ENCODE measurements at places on chromosomes 5 and 9.

DNA sequence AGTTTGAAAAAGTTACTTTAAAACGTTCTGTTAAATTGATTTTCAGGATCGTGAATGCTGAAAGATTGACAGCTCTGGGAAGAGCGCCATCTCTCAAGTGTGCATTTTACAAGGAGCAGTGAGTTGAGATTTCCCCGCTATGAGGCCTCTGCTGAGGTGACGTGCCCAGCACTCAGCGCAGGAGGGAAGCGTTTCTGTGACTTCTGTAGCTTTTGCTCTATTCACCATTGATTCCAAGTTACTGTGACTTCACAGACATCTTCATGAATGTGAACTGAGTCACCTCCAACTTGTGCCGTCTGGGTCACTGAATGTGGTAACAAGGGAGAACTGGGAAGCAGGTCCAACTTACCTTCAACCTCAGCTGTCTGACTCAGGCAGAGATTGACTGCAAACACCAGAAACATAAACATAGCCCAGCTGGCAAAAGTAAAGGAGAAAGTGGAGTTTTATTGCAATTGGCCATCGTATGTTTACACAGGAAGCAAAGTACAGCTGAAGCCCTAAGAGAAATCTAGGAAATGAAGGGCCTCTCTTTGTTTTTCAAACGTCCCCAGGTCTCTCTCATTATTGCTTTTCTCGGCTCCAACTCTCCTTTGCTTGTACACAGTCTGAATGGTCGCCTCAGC lies 428.8 kb upstream of the CLINT1 start:
- 0 out of 2 replicates have a peak, but pooled peaks cover 2% of the 10 kb centered on the region for H3K36me3 ChIP-seq
- no peaks in the 10 kb centered on the region for H3K27me3 ChIP-seq
- no peak overlapping the region for H3K27ac ChIP-seq
- H3K4me1 ChIP-seq: peaks cover 3% of the 10 kb centered on the region
- no peak for DNase-seq
- no peak overlapping the region for H3K4me3 ChIP-seq

DNA sequence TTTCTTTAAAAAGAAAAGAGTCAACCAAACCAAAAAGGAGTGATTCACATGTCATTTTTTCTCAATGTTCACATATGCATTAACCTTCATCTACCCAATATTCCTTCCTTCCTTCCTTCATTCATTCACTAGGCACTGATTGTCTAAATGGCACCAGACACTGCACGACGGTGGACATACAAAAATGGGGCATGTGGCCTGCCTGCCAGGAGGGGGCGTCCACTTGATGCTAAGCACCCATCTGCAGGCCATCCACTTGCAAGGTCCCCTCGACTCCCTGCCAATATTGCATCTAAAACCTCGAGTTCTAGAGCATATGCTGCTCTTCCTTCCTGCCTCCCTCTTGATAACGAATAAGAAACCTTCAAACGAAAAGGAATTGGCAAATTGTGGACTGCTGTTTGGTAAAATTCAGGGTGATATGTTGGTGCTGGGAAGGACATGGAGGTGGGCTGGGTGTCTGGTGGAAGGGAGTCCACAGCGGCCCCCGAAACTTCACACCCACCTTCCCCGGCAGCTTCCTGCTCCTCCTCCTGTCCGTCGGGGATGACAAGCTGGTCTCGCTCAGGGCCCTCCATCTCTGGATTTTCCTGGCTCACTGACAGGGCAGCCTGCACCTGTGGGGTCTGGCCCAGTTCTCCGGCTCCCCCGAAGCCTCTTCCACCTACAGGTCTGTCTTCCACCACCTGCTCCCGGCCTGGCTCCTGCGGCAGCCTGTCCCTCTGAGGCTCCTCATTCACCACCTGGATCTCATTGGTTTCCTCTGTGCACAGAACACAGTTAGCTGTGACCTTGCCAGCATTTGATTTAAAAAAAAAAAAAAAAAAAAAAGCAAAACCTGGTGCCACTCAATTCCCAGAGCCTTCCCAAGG lies 64.3 kb downstream of the GOLM1 start:
- no peak overlapping the region for H3K27ac ChIP-seq
- H3K36me3 ChIP-seq: peaks cover 47% of the 10 kb centered on the region
- no peak overlapping the region for H3K4me3 ChIP-seq
- peaks cover 11% of the 10 kb centered on the region for H3K4me1 ChIP-seq
- no peaks in the 10 kb centered on the region for H3K27me3 ChIP-seq

- H3K36me3 ChIP-seq: no peaks in the 10 kb centered on the region
- H3K27ac ChIP-seq: no peak overlapping the region
Measured at GRCh38 chr5:135551593-135552447, 16.1 kb upstream of the NEUROG1 start.

GRCh38 chr5:103216697-103217096 lies 41.9 kb upstream of the MACIR start:
- no peak overlapping the region for H3K4me3 ChIP-seq
- peaks cover 4% of the 10 kb centered on the region for H3K36me3 ChIP-seq
- H3K27me3 ChIP-seq: no peaks in the 10 kb centered on the region
- H3K4me1 ChIP-seq: peaks cover 14% of the 10 kb centered on the region
- DNase-seq: no peak

DNA sequence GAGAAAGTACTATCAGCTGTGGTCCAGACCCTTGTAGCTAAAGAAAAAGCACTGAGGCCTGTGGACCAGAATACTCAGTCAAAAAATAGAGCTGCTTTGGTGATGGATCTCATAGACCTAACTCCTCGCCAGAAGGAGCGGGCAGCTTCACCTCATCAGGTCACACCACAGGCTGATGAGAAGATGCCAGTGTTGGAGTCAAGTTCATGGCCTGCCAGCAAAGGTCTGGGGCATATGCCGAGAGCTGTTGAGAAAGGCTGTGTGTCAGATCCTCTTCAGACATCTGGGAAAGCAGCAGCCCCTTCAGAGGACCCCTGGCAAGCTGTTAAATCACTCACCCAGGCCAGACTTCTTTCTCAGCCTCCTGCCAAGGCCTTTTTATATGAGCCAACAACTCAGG lies 8.9 kb downstream of the RAB24 start:
- H3K4me3 ChIP-seq: no peak overlapping the region
- no peak for DNase-seq
- H3K27ac ChIP-seq: no peak overlapping the region
- no peaks in the 10 kb centered on the region for H3K27me3 ChIP-seq
- H3K4me1 ChIP-seq: peaks cover 27% of the 10 kb centered on the region

GRCh38 chr5:177364159-177364962 lies 6.6 kb downstream of the RGS14 start:
- H3K27me3 ChIP-seq: peaks cover 19% of the 10 kb centered on the region
- H3K27ac ChIP-seq: no peak overlapping the region
- peaks cover 54% of the 10 kb centered on the region for H3K4me1 ChIP-seq
- DNase-seq: no peak

DNA sequence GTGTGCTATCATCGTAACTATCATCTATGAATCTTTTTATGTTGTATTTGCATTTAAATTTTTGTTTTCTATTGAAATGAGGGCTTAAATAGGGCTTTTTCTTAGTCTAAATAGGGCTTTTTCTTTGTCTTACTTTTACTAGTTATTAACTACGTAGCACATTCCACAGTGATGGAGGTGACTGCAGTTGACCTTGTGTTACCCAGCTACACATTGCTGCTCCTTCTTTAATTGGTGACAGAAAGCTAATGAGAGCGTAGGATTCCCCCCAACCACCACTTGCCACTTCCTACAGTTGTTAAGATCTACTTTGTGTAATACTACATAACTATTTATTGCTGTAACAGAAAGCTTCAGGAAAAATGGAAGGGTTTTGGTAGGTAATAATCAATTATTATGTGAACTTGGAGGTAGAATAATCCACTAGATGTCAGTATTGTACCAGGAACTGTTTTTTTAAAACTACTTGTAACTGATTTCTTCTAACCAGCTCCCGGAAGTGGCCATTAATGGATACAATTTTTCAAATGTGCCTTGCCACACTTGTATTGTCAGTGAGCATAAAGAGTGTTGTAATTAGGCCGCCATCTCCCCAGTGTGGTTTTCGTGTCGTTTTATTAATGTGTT lies 18.0 kb downstream of the MTRR start:
- H3K4me3 ChIP-seq: no peak overlapping the region
- no peak overlapping the region for H3K27ac ChIP-seq
- no peaks in the 10 kb centered on the region for H3K4me1 ChIP-seq
- H3K36me3 ChIP-seq: peaks cover 55% of the 10 kb centered on the region
- no peaks in the 10 kb centered on the region for H3K27me3 ChIP-seq

DNA sequence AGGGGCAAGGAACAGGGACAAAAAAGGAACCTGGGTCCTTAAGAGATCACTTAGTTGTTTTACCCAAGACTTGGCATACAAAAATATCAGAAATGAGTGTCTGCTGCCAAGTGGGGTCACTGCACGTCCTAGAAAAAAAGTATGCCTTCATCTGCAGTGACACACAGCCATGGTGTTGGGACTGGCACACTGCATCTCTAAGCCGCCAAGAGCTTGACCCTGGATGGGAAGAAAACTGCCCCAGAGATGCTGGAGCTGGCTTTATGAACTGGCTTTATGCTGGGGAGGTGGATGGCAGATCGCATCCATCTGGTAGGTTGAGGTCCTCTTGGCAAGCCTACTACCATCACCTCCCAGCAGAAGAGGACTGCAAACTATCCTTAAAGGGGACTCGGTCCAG lies 51.7 kb downstream of the IRF1 start:
- H3K27me3 ChIP-seq: no peaks in the 10 kb centered on the region
- H3K36me3 ChIP-seq: no peaks in the 10 kb centered on the region
- no peak overlapping the region for H3K27ac ChIP-seq
- no peak overlapping the region for H3K4me3 ChIP-seq
- DNase-seq: no peak

- no peak overlapping the region for H3K27ac ChIP-seq
- H3K4me3 ChIP-seq: no peak overlapping the region
- H3K36me3 ChIP-seq: peaks cover 19% of the 10 kb centered on the region
- H3K4me1 ChIP-seq: peaks cover 6% of the 10 kb centered on the region
- no peak for DNase-seq
Measured at GRCh38 chr5:5437227-5438172, 15.0 kb downstream of the ICE1 start.
